ENCODE measurements at places on chromosomes 1 and 21. TPM values are rescaled to one million over a fixed set of nuclear protein-coding genes. Genes with fewer than 3 reads are reported as not detected.

DNA sequence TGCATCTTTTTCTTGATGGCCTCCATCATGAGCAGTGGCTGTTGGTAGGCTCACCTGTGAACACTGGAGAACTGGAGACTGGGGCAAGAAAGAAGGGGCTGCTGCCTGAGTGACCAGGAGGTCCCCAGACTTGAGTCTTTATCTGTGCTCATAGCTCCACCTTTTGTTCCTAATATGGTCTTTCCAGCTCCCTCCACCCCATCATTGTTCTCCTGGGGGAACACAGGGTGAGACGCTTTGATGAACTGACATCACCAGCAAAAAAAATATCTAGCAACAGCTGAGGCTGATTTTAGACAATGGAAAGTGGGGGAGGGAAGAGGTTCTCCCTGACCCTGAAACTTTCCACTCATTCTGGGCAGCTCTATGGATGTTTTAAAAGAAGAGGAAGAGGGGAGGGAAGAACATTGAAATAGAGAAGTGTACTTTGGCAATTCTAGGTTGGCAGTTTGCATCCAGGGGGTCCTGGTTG lies at the start of gene TPM3:
Gene TPM3, minus strand, starts transcription at position 111 of the 472 bp plus-strand sequence. Its CDS starts 82 bp downstream, at position 29.
- no peak for DNase-seq

GRCh38 chr1:63913533-63913932 lies 139.7 kb downstream of the ROR1 start:
- no peak for DNase-seq

- no peak for DNase-seq
Measured at GRCh38 chr1:116814926-116815723, 60.9 kb downstream of the CD2 start.

- no peak for DNase-seq
Measured at GRCh38 chr1:82161700-82162141, 361.0 kb downstream of the ADGRL2 start.

DNA sequence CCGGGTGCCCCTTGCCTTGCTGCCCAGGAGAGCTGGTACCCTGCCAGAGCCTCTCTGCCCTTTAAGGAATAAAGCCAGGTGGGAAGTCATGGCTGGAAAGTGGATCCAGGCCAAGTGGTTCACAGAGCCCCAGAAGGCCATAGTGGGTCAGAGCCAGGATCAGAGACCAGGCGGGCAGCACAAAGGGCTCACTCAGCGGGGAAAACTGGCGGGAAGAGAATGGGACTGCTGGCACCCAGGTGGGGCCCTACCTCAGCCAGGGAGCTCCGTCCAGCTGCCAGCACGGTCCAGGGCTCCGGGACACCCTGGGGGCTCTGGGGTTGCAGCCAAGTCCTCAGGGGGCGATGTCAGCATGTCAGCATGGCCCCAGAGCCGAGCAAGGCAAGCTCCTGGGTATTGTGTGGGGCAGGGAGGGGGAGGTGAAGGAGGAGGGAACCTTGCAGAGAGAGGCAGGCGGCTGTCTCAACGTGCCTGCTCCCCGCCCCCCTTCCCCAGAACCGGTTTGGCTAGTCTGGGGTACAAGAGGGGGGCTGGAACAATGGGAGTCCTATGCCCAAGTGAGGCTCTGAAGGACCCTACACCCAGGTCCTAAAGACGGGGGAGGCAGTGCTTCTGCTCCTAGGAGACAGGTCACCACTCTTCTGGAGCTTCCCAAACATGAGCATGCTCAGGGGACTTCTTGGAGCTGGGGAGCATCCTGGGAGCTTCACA lies at the start of gene ARHGEF19:
Gene ARHGEF19, minus strand, starts transcription at position 402 of the 711 bp plus-strand sequence. CDS start 3,598 bp downstream, outside the sequence.
- DNase-seq: no peak

DNA sequence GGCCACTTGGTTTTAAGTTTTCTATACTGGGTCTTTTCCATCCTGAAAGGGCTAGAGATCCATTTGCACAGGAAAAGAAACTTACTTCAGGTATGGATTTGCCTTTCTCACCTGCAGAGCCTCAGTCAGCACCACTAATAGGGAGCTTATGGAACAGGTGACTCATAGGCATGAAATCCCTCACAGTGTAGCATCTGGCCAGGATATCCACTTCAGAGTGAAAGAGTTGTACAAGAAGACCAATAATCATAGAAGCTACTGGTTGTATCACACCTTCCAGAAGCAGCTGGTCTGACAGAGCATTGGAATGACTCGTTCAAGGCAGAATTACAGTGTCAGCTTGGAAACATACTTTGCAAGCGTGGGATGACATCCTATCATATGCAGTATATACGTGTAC lies 26.3 kb upstream of the SYT14 start:
- no peak for DNase-seq

Gene RPS6KA1
- total RNA-seq: 95.2 TPM

- DNase-seq: no peak
Measured at GRCh38 chr1:20143734-20144565, 4.8 kb downstream of the PLA2G2F start.

Data from naive thymus-derived CD8-positive, alpha-beta T cell (primary cell).